ENCODE measurements at places on chromosomes 11 and 22. TPM values are rescaled to one million over a fixed set of nuclear protein-coding genes. Genes with fewer than 3 reads are reported as not detected.

- DNase-seq: no peak
Observed at GRCh38 chr11:351411-351810, 17.9 kb upstream of the B4GALNT4 start.

- no peak for DNase-seq
Observed at GRCh38 chr11:27837895-27838563, 137.8 kb upstream of the BDNF start.

GRCh38 chr22:31995046-31995445, 48.0 kb upstream of the SLC5A1 start:
- DNase-seq: no peak

DNA sequence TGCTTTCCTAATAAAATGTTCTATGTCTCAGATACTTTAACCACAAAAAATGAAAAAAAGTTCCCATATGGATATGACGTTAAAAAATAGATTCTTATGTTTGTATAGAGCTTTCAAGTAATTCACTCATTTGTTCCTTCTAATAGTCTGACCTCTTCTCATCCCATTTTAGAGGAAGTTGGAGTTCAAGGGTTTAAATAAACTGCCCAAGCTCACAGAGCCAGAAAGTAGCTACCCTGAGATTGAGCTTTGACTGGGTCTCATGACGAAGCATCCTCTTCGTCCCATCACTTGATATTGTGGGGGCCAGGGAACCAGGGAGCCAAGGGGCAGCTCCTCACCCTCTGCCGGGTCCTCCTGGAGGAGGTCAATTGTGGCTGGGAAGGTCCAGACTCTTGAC, 116.3 kb downstream of the CCDC81 start:
- DNase-seq: no peak

The NXPE2 gene
- total RNA-seq: not detected

The LARGE1 gene
- 41.7 TPM for total RNA-seq
